ENCODE measurements at places on chromosomes 7 and 10.
A peak's percentile ranks its signal among the peaks of the same experiment; 100 is the strongest.

- no peak for DNase-seq
Measured at GRCh38 chr7:141407893-141408292, 143.3 kb upstream of the AGK start.

GRCh38 chr10:52105301-52105700 lies 208.8 kb upstream of the DKK1 start:
- DNase-seq = no peak

DNA sequence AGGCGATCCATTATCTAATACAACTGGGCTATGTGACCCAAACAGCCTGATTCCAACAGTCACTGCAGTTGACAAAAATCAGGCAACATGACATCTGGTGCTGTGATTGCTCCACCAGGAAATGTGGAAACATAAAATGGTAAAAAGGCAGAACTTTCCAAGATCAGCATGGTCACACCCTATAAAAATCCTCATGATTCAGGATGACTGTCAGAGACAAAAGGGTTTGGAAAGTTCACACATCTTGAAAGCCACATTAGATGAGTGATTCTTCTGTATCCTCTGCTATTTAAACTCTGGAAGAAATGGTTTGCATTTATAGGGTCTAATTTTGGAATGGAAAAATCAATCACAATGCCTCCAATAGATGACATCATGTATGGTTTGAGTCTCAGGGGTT lies 662.6 kb upstream of the IGFBP3 start:
- DNase-seq = no peak

- no peak for DNase-seq
Measured at GRCh38 chr7:93728292-93728691, 153.8 kb upstream of the CALCR start.

GRCh38 chr7:44267719-44268421 lies 57.5 kb downstream of the CAMK2B start:
- peak; percentile 37 for DNase-seq

- no peak for DNase-seq
Measured at GRCh38 chr10:80542053-80542452, 4.4 kb downstream of the SH2D4B start.

- no peak for DNase-seq
Measured at GRCh38 chr7:9407816-9408215, 974.4 kb downstream of the NXPH1 start.

DNA sequence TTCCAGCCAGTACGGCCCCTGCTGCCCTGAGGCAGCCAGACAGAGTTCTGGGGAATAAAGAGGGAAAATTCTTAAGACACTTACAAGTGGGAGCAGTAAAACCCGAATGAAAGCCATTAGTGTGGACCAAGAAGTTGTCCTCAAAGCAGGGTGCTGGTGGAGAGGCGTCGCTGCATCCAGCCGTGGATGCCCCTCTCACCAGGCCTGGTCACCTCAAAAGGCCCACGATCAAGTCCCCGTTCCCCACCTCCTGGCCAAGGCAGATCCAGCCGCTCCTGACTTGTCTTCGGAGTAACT lies 656 bp downstream of the VSTM4 start:
- no peak for DNase-seq

- DNase-seq = no peak
Measured at GRCh38 chr10:84047258-84048010, 91.9 kb upstream of the GHITM start.

DNA sequence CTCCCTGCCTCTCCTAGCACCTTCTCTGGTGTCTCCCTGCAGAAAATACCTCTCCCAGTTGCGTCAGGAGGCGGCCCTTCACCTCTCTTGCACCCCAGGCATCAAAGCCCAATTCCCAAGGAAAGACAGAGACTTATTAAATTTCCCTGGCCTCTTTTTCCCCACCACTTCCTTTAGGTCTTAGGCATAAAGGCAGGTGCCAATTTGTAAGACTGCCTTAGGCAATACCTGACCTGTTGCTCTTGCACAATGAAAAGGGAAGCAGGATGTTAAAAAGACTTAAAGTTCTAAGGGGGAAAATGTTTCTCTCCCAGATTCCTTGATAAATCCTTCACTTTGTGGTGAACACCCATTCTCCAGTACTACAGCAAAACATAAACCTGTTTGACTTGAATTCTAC lies 186.7 kb downstream of the SLC25A13 start:
- peak; percentile 53 for DNase-seq

DNA sequence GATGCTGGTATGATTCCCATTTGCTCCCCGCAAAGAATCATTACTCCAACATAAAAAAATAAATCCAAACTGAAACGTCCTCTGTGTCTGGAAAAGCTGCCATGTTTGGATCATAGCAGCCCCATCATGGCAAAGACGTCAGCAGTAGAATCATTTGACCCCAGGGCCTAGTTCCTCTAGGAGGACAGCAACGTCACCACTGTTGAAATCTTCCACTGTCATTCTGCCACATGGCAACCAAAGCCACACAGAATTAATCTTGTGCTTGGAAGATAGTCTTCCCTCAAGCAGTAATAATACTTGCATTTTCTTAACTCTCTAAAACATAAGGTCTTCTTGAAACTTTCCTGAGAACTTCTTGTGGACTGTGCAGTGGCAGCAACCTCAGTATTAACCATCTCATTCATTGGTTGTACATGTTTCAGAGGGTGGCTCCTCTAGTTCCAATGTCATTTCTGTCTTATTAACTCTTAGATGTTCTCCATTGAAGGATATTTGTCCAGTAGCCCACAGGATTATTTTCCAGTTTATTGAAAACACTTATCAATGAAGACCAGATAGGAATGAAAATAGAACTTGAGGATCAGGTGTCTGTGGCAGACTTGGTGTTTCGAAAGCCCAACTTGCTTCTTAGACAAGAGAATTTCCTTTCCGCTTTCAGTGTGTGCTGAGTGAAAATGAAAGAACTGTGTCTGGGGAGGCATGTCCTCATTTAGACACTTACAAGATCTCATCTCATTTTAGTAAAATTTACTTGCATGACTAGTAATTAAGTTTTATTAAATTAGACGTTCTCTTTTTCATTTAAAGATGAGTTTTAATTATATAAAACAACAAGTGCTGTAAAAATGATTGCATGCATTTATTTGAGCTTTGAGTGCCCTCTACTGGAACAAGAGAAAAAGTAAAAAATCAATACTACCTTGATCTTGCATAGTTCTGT lies 28.9 kb upstream of the INHBA start:
- DNase-seq = no peak

- no peak for DNase-seq
Measured at GRCh38 chr10:78756604-78757343, 312.0 kb upstream of the ZMIZ1 start.

GRCh38 chr7:97017192-97018125 lies 7.2 kb downstream of the DLX5 start:
- DNase-seq = no peak

- DNase-seq = no peak
Measured at GRCh38 chr10:26555719-26556368, 117.7 kb downstream of the APBB1IP start.

GRCh38 chr10:100625816-100626215 lies 90.1 kb downstream of the HIF1AN start:
- no peak for DNase-seq

GRCh38 chr7:21542891-21543527 lies at the start of gene DNAH11:
Gene DNAH11 (plus strand): TSS chr7:21543039. CDS start chr7:21543246, 207 bp downstream.
- DNase-seq = peak; percentile 72

- DNase-seq = no peak
Measured at GRCh38 chr7:45140827-45141226, 16.8 kb upstream of the RAMP3 start.

- DNase-seq = no peak
Measured at GRCh38 chr7:122983261-122983660, 12.2 kb downstream of the TAS2R16 start.

DNA sequence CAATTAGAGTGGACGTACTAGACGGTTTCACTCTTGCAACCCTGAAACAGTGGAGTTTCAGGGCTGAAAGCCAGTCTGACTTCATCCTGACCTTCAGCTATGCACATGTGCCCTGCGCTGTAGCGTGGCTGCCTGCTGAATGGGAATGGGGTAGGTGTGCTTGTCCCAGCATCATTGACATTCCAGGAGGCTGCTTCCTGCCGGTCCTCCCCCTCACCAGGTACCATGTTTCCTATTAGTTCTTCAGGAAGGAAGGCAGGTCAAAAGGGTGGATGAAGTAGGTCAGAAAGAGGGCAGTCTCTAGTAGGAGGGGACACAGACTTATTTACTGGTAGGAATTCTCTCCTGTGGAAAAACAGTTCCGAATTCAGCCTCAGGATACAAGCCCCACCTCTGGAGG lies 551.8 kb upstream of the GALNT17 start:
- DNase-seq = no peak

DNA sequence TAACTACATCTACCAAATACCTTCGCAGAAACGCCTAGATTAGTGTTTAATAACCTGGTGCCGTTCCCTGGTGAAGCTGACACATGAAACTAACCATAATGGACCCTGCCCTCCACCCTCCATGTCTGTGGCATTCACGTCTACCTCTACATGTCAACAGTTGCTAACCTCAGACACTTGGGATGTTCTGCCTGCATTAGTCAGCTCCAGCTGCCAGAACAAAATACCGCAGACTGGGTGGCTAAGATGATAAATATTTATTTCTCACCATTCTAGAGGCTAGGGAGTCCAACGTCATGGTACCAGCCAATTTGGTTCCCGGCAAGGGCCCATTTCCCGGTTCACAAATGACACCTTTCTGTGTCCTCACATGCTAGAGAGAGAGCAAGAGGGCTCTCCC lies 118.5 kb upstream of the CHST15 start:
- DNase-seq = no peak

DNA sequence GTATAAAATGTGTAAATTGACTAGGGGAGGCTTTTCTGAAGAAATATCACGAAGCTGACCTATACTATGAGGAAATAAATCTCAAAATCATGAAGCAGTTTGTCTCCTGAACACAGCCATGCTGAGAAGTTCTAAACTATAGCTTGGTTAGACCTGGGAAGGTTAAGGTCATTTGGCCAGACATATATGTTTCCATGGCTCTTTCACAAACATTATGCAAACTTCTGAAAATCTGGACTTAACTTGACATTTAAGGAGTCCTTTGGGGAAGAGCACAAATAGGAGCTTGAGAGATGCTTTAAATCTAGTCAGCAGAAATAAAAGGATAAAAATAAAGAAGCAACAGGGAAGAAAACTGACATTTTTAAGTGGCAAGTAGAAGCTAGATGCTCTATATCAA lies 115.9 kb upstream of the MEOX2 start:
- no peak for DNase-seq

DNA sequence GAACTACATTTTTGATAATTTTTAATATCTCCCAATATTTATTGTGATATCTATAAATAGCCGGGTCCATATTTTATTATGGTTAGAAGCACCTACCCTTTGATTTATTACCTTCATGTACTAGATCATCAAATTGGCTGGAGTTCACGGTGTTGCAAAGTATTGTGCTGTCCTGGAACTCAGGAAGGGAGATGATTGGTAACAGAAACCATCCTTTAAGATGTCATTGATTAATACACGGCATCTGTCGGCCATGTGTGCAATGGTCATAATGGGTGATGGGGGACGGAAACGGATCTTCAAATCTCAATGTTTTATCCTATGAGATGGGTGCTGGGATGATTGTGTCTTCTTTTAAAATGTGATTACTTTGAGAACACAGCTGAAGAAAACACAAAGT lies 157.0 kb downstream of the NEBL start:
- no peak for DNase-seq

DNA sequence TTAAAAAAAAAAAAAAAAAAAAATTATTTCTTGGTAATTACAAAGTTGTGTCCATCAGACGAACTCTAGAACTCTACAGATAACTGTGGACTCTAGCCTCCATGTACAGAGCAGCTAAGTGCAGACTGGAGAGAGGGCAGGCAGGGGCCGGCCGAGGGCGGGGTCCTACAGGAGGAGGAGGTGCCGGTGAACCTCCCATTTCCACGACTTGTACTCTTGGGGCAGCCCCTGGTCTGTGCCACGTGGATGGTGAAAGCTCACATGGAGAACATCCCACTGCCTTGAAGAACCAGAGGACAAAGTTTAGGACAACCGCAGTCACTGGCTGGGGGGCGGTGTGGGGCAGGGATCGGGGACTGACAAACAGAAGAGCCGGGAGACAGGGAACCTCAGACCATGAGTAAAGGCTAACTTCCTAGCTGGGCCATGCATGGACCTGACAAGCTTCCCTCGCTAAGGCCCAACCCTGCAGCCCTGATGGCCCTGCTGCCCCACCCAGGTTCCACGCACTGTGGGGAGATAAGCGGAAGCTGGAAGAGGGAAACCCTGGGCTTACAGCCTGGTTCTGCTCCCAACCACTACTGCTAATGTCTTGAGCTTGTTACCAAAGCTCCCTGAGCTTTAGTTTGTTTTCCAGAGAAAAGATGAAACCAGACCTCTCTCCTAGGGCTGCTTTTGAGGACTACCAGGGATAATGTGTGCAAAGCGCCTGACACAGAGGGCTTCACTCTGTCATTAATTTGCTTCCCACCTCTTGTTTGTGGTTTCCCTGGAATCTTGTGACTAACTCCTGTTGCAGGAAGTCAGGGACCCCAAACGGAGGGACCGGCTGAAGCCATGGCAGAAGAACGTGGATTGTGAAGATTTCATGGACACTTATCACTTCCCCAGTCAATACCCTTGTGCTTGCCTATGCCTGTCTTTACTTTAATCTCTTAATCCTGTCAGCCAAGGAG lies 16.1 kb upstream of the SEC61G start:
- DNase-seq = no peak

DNA sequence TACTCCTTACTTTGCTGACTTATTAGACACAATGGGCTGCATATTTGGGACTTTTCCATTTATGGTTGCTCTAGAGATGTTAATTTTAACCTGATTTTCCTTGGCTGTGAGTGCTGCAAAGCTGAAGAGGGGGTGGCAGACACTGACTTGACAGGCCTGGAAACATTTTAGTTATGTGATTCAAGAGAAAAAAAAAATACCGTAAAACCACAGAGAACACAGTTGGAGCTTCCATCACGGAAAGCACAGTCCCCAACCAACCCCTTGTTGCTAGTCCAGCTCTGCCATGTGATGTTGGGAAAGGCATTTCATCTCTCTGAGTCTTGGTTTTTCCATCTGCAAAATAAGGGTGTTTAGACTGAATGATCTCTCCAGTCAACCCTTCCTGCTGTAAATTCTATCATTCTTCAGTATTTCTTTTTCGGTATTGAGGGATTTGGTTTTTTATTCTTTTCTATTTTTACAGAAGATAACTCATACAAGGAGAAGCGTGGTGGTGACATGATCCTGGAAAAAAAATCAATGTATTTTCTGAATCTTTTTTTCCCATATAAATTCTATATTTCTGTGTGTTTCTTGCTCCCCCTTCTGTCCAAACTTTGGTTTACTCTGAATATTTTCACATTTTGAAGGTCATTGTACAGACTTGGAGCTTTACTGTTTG lies 246.1 kb downstream of the REEP3 start:
- DNase-seq = no peak

DNA sequence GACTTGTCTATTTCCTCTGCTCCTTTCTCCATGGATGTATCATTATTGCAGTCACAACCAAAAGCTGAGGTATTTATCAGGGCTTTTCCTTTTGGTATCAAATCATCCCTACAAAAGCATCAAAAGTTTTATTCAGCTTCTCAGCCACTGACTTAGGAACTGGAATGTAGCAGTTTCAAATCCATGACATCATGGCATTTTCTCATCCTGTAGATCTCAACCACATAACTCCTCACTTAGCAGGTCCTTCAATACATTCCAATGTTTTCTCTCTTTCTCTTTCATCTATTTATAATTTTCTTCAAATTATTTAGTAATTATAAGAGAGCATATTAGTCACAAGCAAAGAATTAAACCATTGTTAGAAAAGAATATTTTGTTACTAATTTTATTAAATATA lies 537.4 kb upstream of the SORCS1 start:
- no peak for DNase-seq

- no peak for DNase-seq
Measured at GRCh38 chr10:104391150-104391968, 37.7 kb downstream of the CFAP58 start.
